ENCODE measurements at places on chromosomes 5 and 9.
A peak's percentile ranks its signal among the peaks of the same experiment; 100 is the strongest.

DNA sequence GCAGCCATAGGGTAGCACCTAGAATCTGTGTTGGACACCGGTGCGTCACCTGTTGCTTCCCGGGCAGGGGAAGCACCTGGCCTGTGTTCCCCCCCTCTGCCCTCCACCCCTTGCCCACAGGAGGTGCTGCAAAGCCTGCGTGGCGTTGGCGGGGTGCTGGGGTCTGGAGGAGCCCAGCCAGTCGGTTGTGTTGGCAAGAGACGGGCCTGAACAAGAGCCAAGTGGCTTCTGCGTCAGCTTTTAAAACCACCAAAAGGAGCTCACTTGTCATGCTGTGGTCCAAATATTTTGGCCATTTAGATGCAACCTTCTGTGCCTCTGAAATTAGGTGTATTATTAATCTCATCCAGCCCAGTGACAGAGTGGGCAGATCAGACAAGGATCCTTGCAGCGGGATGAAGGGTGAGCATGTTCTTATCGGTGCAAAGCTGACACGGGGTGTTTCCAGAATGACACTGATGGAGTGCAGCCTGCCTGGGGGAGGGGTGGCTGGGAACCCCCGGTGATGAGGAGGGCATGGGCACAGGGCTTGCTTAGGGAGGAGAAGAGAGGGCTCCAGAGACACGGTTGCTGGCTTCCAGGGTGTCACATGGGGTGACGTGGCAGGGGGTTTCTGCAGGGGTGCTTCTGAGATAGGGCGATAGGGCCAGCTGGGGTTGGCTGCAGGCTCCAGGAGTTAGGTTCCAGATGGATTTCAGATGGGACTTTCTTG, 9.7 kb upstream of the RXRA start:
- DNase-seq = no peak

GRCh38 chr5:72662936-72663335, 153.5 kb upstream of the TNPO1 start:
- no peak for DNase-seq

DNA sequence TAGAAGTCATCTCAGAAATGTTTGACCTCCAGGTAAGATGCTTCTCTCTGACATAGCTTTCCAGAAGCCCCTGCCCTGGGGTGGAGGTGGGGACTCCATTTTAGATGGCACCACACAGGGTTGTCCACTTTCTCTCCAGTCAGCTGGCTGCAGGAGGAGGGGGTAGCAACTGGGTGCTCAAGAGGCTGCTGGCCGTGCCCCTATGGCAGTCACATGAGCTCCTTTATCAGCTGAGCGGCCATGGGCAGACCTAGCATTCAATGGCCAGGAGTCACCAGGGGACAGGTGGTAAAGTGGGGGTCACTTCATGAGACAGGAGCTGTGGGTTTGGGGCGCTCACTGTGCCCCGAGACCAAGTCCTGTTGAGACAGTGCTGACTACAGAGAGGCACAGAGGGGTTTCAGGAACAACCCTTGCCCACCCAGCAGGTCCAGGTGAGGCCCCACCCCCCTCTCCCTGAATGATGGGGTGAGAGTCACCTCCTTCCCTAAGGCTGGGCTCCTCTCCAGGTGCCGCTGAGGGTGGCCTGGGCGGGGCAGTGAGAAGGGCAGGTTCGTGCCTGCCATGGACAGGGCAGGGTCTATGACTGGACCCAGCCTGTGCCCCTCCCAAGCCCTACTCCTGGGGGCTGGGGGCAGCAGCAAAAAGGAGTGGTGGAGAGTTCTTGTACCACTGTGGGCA, 642 bp downstream of the CSF2 start:
- no peak for DNase-seq

DNA sequence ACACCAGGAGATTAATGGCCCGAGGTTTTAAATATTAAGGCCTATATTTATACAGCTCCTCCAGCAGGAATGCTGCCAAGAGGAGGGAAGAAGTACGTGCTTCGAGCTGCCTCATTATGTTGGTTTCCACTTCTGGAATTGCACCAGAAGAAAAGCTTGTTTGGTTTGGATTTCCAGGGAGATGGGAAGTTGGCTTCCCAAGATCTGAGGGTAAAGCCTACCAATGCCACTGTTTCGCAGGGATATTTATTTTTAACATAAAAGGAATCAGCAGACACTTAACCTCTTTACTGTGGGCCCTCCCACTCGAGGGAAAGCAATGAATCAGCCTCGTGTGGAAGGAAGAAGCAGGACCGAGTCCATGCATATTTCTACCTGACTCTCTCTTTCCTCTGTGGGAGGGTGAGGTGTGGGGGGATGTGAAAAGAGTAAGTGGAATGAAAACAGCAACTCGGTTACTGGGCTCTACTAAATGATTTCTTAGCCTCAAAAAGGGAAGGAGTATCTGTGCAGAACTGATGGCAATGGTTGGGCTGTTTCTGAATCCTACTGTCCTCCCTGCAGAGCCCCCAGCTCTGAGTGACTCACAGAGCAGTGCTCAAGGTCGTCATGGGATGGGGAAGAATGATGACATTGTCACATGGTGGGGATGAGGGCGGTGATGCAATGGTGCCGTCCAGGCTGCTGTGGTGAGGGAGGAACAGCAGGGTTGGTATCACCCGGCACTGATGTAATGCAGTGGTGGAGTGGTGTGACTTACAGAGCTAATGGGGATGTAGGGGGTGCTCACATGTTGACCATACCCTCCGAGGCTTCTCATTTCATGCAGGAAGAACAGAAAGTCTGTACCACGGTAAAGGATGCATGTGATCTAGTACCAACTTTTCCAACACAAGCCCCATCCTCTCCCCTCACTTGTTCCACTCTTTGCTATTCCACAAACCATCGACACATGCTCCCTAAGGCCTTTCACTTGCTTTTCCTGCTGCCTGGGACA, 215.0 kb upstream of the PANK3 start:
- DNase-seq = peak; percentile 38

DNA sequence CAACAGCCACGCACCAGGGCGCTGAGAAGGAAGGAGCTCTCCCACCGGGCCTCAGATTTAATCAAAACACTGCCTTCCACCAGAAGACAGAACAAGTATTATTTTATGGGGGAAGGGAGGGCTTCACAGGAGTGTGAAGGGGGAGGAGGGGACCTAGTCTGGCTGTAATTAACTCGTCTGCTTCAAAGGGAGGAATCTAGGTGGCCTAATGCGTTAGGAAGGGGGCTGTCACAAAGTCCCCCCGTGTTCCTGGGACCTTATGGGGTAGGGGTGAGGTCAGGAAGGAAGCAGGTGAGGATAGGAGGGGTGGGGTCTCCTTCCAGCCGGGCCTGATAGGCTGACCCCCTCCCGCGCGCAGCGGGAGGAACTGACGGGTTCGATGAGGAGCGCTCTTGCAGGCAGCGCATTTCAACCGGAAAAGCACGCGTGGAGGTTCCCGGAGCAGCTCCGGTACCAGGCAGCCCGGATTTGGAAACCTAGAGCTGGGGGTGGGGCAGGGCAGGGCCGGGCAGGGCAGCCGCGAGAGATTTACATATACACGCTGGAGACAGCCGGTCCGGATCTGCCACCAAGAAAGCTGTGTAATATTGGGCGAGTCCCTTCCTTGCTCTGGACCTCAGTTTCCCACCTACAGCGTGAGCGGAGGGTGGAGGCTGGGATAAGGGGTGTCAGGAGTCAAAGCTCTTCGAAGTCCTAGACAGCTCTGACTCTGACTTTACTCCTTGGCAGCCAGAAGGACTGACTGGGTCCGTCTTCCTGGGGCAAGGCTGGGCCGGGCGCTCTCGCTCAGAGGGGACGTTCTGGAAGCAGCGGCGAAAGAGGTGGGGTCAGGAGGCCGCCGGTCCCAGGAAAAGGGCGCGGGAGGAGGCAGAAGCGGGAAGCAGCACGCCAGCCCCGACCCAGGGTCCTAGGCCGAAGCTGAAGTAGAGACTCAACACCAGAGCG, 1.8 kb downstream of the SHB start:
- no peak for DNase-seq

GRCh38 chr5:145220481-145220880, 614.7 kb downstream of the PRELID2 start:
- no peak for DNase-seq

- DNase-seq = no peak
Measured at GRCh38 chr5:44489759-44490158, 100.5 kb upstream of the FGF10 start.

- DNase-seq = no peak
Measured at GRCh38 chr5:56330806-56331205, 97.7 kb upstream of the ANKRD55 start.

DNA sequence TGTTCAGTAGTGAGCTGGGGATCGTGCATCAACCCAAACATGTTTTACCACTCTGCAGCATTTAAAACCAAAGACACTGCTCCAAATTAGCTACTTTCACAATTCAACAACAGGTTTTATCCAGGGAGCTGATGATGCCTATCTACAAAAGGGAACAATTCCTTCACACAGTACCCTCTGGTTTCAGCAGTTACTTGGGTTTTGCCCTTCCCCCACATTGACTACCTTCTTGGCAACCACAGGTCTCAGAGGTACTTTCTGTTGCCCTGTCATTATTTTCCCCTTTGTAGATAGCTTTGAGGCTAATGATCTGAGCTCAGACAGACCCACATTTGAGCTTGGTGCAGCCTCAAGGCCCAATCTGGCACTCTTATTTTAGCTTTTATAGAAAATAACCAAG, 96.1 kb downstream of the WDR41 start:
- no peak for DNase-seq

DNA sequence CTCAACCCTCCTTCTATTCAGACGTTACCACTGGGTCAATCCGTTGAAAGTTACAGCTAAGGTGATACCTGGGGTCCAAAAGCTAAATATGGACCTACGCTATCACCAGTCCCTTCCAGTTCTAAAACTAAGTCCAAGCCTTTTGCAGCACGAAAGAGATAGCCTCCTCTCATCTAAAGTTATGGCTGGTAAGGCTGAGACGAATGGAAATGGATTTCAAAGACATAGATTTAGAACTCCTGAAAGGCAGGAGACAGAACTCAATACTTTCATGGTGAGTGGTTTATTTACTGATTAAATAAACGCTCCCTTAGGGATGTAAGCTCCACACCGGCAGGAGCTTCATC, 751 bp upstream of the RIC1 start:
- no peak for DNase-seq

GRCh38 chr5:151574444-151574996, 16.6 kb downstream of the FAT2 start:
- DNase-seq = no peak
